ENCODE measurements at places on chromosomes 13 and 19. TPM values are rescaled to one million over a fixed set of nuclear protein-coding genes. Genes with fewer than 3 reads are reported as not detected.

DNA sequence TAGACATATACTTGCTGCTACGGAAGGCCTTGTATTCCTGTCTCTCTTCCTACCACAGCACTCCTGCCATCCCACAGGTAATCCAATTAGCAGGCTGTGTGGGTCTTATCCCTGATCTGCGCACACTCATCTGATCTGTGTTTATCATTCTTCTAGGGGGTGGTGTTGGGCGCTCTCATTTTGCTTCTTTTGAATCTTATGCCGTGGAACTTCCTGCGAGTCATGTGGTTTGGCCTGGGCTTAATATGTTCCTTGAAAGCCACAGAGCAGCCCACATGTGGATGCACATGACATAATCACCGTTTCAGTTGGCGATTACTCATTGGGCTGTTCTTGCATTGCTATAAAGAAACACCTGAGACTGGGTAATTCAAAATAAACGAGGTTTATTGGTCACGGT is 7.5 kb downstream of the RASA3 start:
- H3K27ac ChIP-seq, result peak overlapping the region; percentile 93
- H3K4me1 ChIP-seq, result peaks cover 80% of the 10 kb centered on the region
- peaks cover 26% of the 10 kb centered on the region for H3K36me3 ChIP-seq
- peak; percentile 96 for DNase-seq

- DNase-seq, result no peak
- H3K4me3 ChIP-seq, result no peak overlapping the region
- no peak overlapping the region for H3K27ac ChIP-seq
- H3K27me3 ChIP-seq, result no peaks in the 10 kb centered on the region
Observed at GRCh38 chr13:113119822-113120189, 2.8 kb upstream of the F10 start.

- no peak overlapping the region for H3K27ac ChIP-seq
- H3K36me3 ChIP-seq, result no peaks in the 10 kb centered on the region
- H3K4me1 ChIP-seq, result no peaks in the 10 kb centered on the region
- no peak for DNase-seq
Observed at GRCh38 chr13:50629497-50629896, 214.0 kb downstream of the DLEU7 start.

DNA sequence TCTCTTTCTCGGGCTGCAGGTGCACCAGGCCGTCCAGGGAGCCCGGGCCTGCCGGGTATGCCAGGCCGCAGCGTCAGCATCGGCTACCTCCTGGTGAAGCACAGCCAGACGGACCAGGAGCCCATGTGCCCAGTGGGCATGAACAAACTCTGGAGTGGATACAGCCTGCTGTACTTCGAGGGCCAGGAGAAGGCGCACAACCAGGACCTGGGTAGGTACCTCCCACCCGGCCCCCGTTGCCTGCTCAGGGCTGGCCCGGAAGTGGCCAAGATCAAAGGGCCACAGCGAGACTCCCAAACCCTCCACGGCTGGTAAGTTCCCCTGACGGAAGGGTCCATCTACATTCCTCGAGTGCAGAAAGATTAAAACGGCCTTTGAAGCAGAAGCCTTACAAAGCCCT is 55.1 kb downstream of the RAB20 start:
- no peak overlapping the region for H3K27ac ChIP-seq
- no peak overlapping the region for H3K4me3 ChIP-seq

GRCh38 chr13:64410276-64411053 is 2819.7 kb downstream of the PCDH9 start:
- no peaks in the 10 kb centered on the region for H3K4me1 ChIP-seq
- no peak overlapping the region for H3K4me3 ChIP-seq
- H3K36me3 ChIP-seq, result no peaks in the 10 kb centered on the region

The KLF2 gene
- 1.0 TPM for total RNA-seq

DNA sequence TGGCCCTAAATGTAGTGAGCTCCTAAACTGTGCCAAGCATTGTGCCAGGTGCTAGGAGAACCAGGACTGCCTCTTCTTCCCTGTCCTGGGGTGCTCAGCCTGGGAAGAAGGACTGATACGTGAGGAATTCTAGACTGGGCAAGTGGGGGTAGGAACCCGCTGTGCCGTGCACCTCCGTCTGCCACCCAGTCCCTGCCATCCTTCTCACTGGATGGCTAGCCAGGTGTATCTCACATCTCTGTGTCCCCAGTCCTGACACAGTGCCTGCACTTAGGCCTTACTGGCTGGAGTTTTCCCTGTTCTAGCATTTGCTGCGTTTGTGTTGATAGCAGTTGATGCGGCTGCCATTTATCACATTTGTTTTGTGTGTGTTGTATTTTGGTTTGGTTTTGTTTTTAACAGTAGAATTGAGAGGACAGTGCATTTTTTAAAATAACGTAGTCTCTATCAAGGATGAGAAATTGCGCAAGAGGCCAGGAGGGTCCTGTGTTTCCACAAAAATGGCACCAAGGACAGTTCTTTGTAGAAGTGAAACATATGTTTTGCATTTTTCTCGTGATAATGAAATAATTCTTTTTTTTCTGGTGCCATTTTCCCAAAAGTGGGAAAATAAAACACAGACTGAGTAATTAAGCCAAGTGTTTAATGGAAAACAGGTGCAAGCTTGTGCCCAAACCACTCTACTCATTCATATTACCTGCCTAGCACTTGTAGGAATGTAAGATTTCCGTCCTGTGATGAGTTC is 4.7 kb upstream of the GPR183 start:
- DNase-seq, result no peak
- H3K27ac ChIP-seq, result peak overlapping the region; percentile 58
- no peak overlapping the region for H3K4me3 ChIP-seq
- peaks cover 55% of the 10 kb centered on the region for H3K36me3 ChIP-seq
- peaks cover 88% of the 10 kb centered on the region for H3K4me1 ChIP-seq
- H3K27me3 ChIP-seq, result no peaks in the 10 kb centered on the region
